ENCODE measurements at places on chromosomes 5 and 9. TPM values are rescaled to one million over a fixed set of nuclear protein-coding genes. Genes with fewer than 3 reads are reported as not detected.

DNA sequence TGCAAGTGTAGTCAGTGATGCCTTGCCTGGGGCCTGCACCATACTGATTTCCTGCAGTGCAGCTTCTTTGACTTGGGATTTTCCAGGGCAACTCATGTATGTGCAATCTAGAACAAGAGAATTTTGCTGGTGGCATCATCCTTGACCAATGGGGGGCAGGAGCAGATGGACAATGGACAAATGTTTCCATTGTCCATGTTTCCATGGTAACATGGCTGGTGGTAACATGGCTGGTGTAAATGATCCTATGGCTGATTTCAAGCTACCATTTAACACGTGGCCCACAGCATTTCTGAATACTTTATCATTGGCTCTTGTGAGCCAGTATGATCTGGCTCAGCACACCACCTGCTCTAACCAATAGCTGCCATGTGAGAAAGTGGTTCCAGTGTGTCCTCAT is 130.1 kb upstream of the OSMR start:
- H3K4me3 ChIP-seq, result no peak overlapping the region
- no peak for DNase-seq
- H3K27me3 ChIP-seq, result no peaks in the 10 kb centered on the region
- no peaks in the 10 kb centered on the region for H3K4me1 ChIP-seq
- H3K36me3 ChIP-seq, result no peaks in the 10 kb centered on the region
- no peak overlapping the region for H3K27ac ChIP-seq

DNA sequence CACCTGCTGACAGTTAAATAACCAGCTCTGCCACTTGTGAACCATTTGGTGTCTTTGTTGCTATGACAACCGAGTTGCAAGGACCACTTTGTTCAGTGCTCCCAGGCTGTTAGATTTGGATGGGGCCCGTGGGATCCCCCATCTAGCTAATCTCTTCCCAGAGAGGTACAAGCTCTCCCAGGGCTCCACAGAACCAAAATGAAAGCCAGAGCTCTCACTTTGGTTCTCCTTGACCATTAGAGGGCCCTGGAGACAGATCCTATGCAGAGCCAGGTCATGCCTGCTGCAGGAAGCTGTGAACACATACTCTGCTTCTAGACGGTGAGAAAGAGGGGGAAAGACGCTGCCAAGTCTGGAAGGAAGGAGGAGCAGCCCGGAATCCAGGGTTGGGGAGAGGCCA is 224.6 kb downstream of the GABBR2 start:
- no peaks in the 10 kb centered on the region for H3K36me3 ChIP-seq

- no peaks in the 10 kb centered on the region for H3K4me1 ChIP-seq
- H3K4me3 ChIP-seq, result no peak overlapping the region
- DNase-seq, result no peak
- H3K27ac ChIP-seq, result no peak overlapping the region
- no peaks in the 10 kb centered on the region for H3K27me3 ChIP-seq
Observed at GRCh38 chr5:175783739-175784138, 87.6 kb upstream of the CPLX2 start.

The PCDHB15 gene
- polyA plus RNA-seq, result 4.9 TPM

The GRIA1 gene
- polyA plus RNA-seq, result 1.1 TPM

The CTXN3 gene
- polyA plus RNA-seq, result not detected

All from H1 (cell line).